ENCODE measurements at places on chromosomes 5 and 9.

DNA sequence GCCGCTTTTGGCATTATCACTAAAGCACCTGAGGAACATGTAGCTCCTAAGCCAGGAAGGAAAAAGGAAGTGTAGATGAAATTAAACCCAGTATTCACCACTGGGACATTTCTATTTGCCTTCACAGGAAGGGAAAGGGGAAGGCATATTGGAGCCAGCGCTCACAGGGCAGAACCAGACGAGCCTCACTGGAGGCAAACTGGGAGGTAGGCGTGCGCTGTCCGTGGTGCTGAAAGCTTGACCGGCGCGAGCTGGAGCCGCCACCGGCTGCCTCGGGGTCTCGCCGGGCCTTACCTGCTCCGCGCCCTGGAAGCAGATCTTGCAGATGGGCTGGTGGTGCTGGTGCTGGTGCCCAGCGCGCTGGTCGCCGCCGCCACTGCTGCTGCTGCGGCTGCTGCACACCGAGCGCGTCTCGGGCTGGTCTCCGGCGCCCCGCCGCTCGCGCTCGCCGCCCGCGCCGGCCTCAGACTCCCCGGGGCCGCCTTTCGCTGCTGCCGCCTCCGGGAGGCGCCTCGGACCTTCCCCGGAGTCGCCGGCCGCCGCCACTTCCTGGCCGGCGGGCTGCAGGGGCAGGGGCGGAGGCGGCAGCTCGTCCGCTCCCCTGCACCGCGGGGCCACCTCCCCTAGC lies 732 bp downstream of the MARCHF11 start:
- peak; percentile 31 for DNase-seq

GRCh38 chr5:54996466-54996865 lies 11.1 kb upstream of the ESM1 start:
- DNase-seq, result no peak

GRCh38 chr5:148864113-148864841 lies 37.9 kb downstream of the ADRB2 start:
- DNase-seq, result no peak

GRCh38 chr5:1746371-1747078 lies 53.1 kb downstream of the MRPL36 start:
- DNase-seq, result no peak

DNA sequence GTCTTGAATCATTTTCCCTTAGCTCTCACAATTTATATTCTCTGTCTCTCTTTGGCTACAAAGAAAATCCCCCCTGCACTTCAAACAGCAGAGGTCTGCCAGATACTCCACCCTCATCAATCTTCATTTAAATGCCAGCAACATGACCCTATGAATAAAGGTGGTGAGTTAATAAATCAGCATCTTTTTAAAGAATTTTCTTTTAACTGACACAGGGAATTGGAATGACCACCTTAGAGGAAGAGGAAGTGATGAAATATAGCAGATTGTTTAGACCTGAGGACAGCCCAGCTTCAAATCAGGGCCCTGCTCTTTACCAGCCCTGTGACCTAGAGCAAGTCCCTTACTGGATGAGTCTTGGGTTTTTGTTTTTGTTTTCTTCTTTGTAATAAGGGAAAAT lies 223.1 kb upstream of the PAPPA start:
- DNase-seq, result no peak

- no peak for DNase-seq
These were observed 1.2 kb downstream of the FNBP1 start for GRCh38 chr9:130041648-130042405.

DNA sequence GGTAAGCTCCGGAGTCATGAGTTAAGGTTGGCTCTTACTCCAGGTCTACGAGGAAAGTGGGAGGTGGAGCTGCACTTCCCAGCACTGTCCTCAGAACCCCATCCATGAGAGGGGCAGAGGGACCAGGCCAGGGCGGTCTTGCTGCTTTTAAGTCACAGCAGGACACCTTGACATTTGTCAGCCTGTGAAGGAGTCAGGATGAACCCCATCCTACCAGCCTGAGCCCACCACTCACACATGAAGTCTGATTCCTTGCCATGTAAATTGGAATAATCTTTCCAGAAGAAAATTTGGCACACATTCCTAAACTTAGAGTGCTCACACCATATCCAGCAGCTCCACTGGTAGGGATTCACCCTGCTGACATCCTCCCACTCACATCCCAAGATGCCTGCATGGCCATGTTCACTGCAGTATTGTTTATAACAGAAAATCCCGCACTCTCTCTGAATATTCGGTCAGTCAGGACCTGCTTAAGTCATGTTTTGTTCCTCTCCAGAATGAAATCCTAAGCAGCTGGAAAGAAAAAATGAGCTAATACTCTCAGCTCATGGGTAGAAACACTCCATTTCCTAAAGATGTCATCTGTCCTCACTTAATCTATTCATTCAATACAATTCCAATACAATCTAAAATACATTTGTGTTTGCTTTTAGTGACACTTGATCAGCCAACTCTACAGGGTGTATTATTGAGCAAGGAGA lies 79.3 kb upstream of the COL5A1 start:
- DNase-seq, result no peak

DNA sequence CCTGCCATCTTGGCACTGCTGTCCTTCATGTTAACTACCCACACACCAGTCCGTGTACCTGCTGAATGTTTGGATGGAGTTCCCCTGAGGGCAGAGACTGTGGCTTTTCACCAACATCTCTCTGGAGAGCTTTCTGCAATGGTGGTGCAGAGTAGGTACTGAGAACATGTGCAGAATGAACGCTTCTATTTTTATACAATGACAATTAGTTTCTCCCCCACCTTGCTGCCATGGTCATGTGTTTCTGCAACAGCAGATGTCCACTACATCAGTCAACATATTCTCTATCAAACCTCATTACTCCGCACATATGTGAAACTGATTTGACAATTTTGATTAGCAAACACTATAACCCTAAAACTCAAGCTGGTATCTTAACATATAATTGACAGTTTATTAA lies 14.5 kb downstream of the PTCH1 start:
- DNase-seq, result no peak

DNA sequence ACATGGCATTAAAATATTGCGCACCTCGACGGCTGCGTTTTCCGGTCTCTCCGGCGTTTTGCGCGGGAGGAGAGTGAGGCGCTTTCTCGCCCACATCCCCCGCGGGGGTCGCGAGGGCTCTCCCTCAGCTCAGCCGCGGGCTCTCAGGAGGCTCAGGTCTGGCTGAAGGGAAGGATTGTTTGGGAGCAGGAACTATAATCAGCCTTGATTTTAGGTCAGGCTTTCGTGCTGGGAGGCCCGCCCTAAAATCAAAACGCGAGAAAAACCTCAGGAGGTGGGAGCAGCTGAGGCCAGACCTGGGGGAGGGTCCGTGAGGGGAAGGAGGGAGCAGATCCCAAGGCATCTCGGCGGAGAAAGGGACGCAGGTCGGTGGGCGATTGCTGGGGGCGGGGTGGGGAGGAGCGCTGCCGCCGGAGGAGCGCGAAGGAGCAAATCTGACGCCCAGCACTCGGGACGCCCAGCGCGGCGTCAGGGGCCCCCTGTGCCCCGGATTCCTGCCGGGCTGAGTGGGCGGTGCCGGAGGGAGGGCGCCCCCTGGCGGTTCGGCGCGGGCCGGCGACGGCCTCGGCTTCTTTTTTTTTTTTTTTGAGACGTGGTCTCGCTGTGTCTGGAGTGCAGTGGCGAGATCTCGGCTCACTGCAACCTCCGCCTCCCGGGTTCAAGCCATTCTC lies 18.7 kb upstream of the RNF130 start:
- DNase-seq, result peak; percentile 70

- DNase-seq, result no peak
These were observed 61.8 kb upstream of the CPLX2 start for GRCh38 chr5:175809531-175810121.

- no peak for DNase-seq
These were observed 53.5 kb upstream of the OTULINL start for GRCh38 chr5:14528115-14528514.

DNA sequence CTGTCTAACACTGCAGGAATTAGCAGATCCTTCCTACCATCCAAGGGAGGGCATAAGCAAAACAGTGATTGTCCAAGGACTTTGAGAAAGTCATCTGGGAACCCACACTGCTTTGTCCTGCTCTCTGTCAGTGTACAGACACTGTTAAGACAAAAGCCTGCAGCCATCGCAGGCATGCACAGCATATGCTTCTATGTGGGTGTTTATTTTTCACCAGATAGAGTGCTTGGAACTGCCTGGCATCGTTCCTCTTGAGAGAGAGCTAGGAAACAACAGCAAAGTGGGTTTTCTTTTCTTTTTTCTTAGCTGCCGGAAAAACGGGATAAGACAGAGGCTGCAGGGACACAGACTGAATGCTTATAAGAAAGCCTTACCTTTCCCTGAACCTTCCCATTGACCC lies 212.3 kb downstream of the ICE1 start:
- DNase-seq, result peak; percentile 58

- DNase-seq, result peak; percentile 44
These were observed 32.0 kb downstream of the HAVCR1 start for GRCh38 chr5:157026789-157027424.

DNA sequence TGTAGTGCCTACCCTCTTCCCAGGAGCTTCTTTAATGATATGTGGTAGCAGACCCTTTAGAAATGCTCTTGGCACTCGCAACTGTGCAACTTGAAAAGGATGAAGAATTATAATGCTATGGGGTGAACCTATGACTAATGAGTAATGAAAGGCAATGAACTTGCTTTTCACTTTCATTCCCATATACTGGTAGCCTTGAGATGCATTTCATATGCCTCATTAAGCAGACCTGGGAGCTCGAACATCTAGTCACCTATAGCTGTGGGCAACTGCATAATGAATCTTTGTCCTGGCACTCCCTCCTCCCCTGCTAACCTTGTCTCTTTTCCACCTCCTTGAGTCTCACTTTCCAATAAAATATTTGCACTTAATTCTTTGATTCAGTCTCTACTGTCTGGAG lies 605.9 kb upstream of the DAB2 start:
- no peak for DNase-seq

- no peak for DNase-seq
These were observed 20.5 kb downstream of the CSF1R start for GRCh38 chr5:150065886-150066285.

GRCh38 chr5:64826541-64826940 lies 57.8 kb downstream of the CWC27 start:
- DNase-seq, result no peak

- DNase-seq, result no peak
These were observed 35.3 kb downstream of the APTX start for GRCh38 chr9:32965999-32966722.

GRCh38 chr9:73845954-73846690 lies 651.0 kb upstream of the RORB start:
- no peak for DNase-seq

DNA sequence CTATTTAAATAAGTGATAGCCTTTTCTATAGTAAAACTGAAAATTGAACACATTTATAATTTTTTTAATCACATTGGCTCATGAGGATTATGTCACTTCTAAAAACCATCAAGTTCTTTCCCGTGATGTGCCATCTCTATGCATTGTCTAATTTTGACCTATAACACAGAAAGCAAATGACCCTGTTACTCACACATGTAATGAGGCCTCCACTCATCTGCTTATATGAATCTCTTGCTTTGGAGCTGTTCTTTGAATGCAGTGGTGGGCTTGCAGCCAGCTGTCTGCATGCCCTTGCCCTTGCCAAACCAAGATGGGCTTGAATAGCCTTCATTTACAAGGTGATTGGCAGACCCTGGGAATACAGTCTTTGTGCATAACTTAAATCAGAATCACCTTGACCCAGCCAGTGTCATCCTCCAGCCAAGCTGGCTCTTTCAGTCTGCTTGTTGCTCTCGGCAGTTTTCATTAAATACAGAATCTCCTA lies 163.2 kb downstream of the TRIO start:
- DNase-seq, result no peak

GRCh38 chr5:135461481-135462151 lies 9.5 kb upstream of the TIFAB start:
- DNase-seq, result no peak

DNA sequence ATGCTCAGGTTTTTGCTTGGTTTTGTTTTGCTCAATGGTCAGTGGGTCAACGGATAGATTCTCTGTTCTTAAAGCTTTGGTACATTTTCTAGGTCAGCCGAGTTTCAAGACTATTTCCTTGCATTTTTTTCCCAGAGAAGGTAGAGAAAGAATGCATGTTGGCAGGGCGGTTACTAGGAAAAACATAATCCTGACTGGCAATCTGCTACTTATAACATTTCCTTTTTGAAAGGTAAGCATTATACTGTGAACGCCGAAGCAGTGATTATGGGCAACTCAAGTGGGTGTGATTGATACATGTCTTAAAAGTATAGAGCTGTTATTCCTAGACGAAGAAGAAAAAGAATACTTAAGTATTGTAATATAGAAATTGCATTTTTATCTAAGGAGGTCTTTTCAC lies 273.2 kb downstream of the MAST4 start:
- no peak for DNase-seq

GRCh38 chr9:107147134-107147533 lies 135.9 kb upstream of the RAD23B start:
- DNase-seq, result no peak

GRCh38 chr9:1959371-1959770 lies 55.8 kb upstream of the SMARCA2 start:
- no peak for DNase-seq

GRCh38 chr5:167785901-167786300 lies 505.5 kb upstream of the WWC1 start:
- no peak for DNase-seq

GRCh38 chr9:15420796-15421195 lies 1.9 kb upstream of the SNAPC3 start:
- no peak for DNase-seq

GRCh38 chr9:92483627-92484545 lies 1.6 kb upstream of the ASPN start:
- no peak for DNase-seq

DNA sequence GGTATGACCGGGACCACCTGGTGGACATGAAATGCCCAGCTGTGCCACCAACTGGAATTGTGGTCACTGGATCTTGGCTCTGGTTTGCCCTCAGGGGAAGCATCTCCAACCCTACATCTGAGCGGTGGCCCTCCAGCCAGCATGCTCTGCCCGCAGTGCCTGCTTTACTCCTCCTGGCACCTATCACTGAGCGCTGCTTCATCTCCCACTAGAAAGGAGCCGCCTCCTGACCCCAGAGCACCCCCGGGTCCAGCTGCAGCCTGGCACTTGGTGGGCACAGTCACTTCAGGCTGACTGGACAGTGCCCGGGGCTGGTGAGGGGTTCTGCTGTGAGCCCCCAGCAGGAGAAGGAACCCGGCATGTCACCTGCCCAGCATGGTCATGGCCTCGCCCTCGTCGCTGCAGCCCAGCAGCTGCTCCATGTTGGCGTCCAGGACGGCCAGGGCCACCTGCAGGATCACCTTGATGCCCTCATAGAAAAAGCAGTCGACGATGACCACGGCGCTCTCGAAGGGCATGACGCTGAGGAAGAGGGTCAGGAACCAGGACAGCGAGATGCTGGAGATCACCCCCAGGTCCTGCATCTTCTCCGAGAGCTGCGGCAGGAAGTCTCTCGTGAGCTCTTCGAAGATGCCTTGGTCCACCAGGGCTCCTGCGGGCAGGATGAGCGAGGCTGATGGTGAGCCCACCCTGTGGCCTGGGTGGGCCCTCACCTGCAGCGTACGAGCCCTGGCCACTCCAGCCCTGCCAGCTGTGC lies 16.1 kb upstream of the MRNIP start:
- DNase-seq, result no peak

- no peak for DNase-seq
These were observed 48.1 kb upstream of the PCA3 start for GRCh38 chr9:76716085-76716672.

GRCh38 chr5:6084376-6084775 lies 294.0 kb downstream of the MED10 start:
- no peak for DNase-seq

GRCh38 chr9:137807721-137808703 lies 69.6 kb upstream of the CACNA1B start:
- no peak for DNase-seq

GRCh38 chr9:91086657-91087461 lies 274.9 kb downstream of the AUH start:
- no peak for DNase-seq

GRCh38 chr5:125898851-125899405 lies 524.3 kb upstream of the GRAMD2B start:
- DNase-seq, result no peak
